Stimulated activated CD4-positive, alpha-beta T cell treated with anti-CD3 and anti-CD28 coated beads, Interleukin-1b, Interleukin-23, amount 100 ng/mL, for 4 hours (primary cell): ENCODE measurements at places on chromosomes 2 and 18.

DNA sequence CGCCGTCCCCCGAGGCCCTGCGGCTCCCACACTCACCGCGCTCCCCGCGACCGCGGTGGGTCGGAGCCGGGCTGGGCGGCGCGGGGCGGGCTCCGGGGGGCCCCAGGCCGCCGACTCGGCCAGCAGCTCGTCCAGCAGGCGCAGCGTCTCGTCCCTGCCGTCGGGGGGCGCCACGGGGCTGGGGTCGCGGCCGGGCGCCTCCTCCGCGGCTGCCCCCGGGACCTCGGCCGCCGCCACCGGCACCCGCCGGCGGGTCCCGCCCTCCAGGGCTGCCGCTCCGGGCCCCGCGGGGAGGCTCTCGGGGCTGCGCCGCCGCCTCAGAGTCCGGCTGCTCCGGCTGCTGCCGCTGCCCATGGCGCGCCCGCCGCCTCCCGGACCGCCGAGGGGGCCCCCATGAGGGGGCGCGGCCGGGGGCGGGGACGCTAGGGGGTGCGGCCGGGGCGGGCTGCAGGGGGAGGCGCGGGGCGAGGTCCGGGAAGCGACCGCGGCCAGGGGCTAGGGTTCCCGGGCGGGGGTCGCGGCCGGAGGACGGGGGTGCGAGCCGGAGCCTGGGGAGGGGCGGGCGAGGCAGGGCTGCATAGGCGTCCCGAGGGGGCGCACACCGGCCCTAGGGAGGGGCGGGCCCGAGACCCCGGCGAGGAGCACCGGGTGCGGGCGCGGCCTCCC is at the start of gene CYS1:
Gene CYS1 (minus strand): TSS at position 542 of the 666 bp plus-strand sequence. CDS start 188 bp downstream, at position 354.
- no peak for DNase-seq

- no peak for DNase-seq
Measured at GRCh38 chr2:103276869-103277268, 515.0 kb downstream of the TMEM182 start.

- no peak for DNase-seq
Measured at GRCh38 chr2:101080211-101081068, 70.7 kb downstream of the TBC1D8 start.

DNA sequence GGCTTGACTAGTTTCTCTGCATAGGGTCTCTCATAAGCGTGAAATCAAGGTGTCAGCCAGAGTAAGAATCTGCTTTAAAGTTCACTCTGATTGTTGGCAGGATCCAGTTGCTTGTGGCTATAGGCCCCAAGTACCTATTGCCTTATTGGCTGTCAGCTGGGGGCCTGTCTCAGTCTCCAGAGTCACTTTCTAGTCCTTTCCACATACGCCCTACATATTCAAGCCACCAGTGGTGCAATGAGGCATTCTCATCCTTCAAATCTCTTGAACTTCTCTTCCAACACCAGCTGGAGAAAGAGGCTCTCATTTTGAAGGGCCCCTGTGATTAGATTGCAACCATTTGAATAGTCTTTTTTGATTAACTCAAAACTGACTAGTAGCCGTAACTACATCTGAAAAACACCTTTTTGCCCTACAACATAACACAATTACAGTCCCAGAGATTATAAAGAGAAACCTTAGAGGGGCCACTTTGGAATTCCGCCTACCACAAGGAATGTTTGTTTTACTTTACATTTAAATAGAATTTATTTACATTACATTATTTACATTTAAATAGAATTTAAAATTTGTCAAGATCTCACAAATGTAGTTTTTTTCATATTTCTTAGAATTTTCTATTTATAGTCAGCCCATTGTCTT is 520.1 kb downstream of the DSC3 start:
- no peak for DNase-seq

DNA sequence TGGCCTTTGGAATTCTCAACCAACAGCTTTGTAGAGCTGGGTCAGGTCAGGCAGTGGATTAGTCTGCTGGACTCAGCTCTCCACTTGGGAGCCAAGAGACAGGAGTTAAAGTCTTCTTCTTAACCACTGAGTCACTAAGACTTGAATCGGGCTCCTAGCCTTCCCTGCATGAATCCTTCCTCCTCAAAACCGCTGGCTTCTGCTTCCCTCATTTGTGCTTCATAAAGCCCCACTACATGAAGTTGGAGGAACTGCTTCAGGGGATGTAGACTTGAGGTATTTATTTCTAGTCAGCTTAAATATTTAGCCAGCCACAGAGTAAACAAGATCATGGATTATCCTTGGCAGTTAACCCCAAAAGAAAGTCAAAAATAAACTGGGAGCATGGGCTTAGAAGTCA is 536.3 kb upstream of the TNP1 start:
- no peak for DNase-seq

- no peak for DNase-seq
Measured at GRCh38 chr2:74821177-74822126, 12.5 kb upstream of the HK2 start.

- DNase-seq = no peak
Measured at GRCh38 chr18:77098538-77099174, 33.9 kb downstream of the MBP start.

- DNase-seq = no peak
Measured at GRCh38 chr2:7895289-7895688, 786.6 kb upstream of the ID2 start.

DNA sequence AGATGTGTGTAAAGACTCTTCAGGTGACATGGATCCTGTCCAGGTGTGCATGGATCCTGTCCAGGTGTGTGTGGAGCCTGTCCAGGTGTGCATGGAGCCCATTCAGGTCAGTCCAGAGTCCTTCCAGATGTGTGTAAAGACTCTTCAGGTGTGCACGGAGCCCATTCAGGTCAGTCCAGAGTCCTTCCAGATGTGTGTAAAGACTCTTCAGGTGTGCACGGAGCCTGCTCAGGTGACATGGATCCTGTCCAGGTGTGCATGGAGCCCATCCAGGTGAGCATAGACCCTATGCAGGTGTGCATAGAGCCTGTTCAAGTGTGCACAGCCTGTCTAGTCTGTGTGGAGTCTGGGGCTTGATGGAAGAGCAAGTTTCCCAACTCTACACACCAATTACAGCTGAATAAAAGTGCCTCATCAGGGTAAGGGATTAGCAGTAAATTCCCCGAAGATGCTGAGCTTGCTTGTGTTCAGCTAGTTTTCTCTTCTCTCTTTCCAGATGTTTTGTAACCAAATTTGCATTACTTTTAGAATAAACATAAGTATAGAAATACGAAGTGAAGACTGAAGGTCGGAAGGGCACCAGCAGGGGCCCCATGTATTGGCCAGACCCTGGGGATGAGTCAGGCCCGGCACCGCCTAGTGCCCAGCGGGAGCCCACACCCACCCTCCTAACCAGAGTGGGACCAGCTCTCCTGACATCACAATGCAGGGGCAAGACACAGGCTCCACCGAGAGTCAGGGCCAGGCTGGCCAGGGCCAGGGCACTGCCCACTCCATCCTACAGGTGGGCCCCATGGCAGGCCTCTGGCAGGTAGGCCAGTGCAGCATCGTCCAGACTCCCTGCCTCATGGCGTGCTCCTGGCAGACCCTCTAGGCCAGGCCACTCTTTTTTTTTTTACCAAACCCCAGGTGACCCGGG is 38.6 kb upstream of the GPC1 start:
- DNase-seq = no peak

GRCh38 chr2:219578811-219579613 is 6.9 kb downstream of the INHA start:
- DNase-seq = no peak

- no peak for DNase-seq
Measured at GRCh38 chr18:78323453-78324197, 656.0 kb upstream of the SALL3 start.

GRCh38 chr2:225842939-225843338 is 443.4 kb downstream of the NYAP2 start:
- no peak for DNase-seq

GRCh38 chr18:79597831-79598632 is 81.6 kb upstream of the CTDP1 start:
- DNase-seq = no peak

GRCh38 chr18:58943896-58944295 is 79.2 kb downstream of the ZNF532 start:
- DNase-seq = no peak

DNA sequence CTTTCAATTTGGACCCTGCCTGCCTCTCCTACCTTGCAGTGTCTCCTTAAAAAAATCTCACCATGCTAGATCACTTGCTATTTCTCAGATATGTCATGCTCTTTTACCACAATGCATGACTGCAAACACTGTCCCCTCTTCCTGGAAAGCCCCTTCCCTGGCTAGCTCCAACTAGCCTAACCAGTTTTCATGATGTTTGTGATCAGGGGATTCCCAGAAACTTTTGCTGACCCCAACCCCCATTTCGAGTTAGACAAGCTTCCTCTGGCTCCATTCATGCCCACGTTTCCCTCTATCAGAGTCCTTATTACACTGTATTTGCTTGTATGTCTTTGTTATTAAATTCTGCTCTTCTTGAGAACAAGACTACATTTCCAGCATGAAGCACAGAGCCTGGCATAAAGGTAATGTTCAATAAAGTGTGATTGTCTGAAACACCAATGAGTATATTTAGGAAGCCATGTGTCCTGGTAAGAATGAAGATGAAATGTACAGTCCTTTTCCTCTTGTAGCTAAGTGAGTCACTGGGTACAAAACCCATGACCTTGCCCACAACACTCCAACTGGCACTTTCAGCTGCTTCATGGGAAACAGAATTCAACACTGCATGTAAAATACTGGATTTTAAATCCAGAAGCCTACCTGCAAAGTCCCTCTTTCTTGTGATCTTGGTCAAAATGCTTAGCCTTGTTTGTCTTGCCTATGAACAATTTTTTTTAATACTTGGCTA is 62.0 kb upstream of the ATL2 start:
- DNase-seq = no peak

DNA sequence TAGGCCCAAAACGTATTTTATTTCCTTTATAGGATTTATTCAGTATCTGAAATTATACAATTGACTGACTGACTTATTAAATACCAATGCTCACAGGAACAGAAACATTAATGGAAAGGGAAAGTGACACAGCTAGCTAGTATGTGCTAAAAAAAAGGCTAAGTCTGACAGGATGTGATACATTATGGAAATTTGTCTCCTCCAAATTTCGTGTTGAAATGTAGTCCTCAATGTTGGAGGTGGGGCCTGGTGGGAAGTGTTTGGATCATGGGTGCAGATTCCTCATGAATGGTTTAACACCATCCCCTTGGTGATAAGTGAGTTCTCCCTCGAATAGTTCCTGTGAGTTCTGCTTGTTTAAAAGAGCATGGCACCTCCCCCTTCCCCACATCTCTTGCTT is 70.6 kb upstream of the WDR75 start:
- DNase-seq = no peak

DNA sequence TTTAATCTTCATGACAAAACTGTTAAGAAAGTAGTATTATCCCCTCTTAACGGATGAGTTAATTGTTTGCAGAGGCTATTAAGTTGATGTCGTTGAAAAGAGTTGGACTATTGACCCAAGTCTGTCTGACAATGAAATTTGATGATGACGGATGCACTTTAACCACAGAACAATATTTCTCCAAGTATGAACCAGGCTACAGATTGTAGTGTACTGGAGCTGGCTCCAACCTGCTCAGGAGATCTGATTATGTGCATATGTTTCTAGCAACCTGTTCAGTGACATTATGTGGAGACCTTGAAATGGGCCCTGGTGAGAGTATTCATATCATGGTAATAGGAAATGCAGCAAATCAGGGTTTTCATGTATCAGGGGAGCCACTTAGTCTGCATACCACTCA is 174.1 kb downstream of the CDH7 start:
- no peak for DNase-seq
